ENCODE measurements at places on chromosomes 5 and 9. TPM values are rescaled to one million over a fixed set of nuclear protein-coding genes. Genes with fewer than 3 reads are reported as not detected.

The IFNB1 gene
- not detected for total RNA-seq

The GRXCR2 gene
- total RNA-seq, result 1.1 TPM

The THBS4 gene
- 51.4 TPM for total RNA-seq

The DMRT3 gene
- not detected for total RNA-seq

The PCDHB12 gene
- 0.69 TPM for total RNA-seq

The PCDHA6 gene
- not detected for total RNA-seq

The RAB14 gene
- total RNA-seq, result 51.3 TPM

The ADAMTS2 gene
- 4.6 TPM for total RNA-seq

The SHB gene
- total RNA-seq, result 19.4 TPM

The CARD6 gene
- 6.1 TPM for total RNA-seq

The DIRAS2 gene
- 0.30 TPM for total RNA-seq

The BTNL3 gene
- not detected for total RNA-seq

The GFPT2 gene
- 8.4 TPM for total RNA-seq

The IPPK gene
- 7.3 TPM for total RNA-seq

GRCh38 chr5:180898621-180899246 lies at the start of gene BTNL8:
TSS of gene BTNL8 (plus strand) at chr5:180899159. CDS start at chr5:180899311, 152 bp downstream.
- no peaks in the 10 kb centered on the region for H3K4me1 ChIP-seq
- H3K36me3 ChIP-seq, result no peaks in the 10 kb centered on the region
- DNase-seq, result no peak
- no peaks in the 10 kb centered on the region for H3K27me3 ChIP-seq

- H3K27me3 ChIP-seq, result peaks cover 74% of the 10 kb centered on the region
- H3K4me1 ChIP-seq, result peaks cover 21% of the 10 kb centered on the region
- no peak overlapping the region for H3K4me3 ChIP-seq
- DNase-seq, result no peak
Measured at GRCh38 chr9:135077497-135078200, 9.8 kb upstream of the OLFM1 start.

DNA sequence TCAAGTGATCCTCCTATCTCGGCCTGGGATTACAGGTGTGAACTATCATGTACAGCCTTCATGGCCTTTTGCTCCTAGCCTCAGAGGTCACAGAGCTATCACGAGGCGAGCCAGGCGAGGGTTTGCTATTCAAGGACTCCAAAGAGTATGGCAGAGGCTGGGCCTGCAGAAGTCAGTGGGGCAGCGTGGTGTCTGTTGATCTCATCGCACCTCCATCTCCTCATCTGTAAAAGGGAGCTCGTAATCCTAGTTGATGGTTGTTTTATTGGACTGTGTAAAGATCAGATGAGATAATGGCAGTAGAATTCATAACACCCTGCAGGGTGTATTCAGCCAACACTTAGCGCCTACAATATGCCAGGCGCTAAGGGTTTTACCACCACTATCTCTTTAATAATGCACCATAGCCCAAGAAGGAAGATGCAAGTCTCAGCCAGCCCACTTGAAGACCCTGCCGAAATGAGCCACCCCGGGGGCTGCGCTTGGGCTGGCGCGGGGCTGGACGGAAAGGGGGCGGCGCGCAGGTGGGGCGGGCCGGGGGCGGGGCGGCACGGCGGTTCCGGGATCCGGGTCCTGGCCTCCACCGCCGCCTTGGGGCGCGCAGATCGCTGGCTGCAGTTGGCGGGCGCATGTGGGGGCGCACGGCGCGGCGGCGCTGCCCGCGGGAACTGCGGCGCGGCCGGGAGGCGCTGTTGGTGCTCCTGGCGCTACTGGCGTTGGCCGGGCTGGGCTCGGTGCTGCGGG lies at the start of gene GALNT12:
GALNT12 (plus strand) TSS at position 601 of the 744 bp plus-strand sequence; CDS start at position 630, 29 bp downstream.
- peaks cover 73% of the 10 kb centered on the region for H3K27me3 ChIP-seq
- no peak for DNase-seq
- no peaks in the 10 kb centered on the region for H3K36me3 ChIP-seq
- H3K27ac ChIP-seq, result no peak within 1 kb of the TSS
- peak within 1 kb of the TSS; percentile 66 for H3K4me3 ChIP-seq
- H3K4me1 ChIP-seq, result peaks cover 10% of the 10 kb centered on the region

GRCh38 chr5:36528588-36528987 lies 77.8 kb upstream of the SLC1A3 start:
- no peak overlapping the region for H3K4me3 ChIP-seq
- H3K27me3 ChIP-seq, result no peaks in the 10 kb centered on the region
- H3K4me1 ChIP-seq, result peaks cover 13% of the 10 kb centered on the region

DNA sequence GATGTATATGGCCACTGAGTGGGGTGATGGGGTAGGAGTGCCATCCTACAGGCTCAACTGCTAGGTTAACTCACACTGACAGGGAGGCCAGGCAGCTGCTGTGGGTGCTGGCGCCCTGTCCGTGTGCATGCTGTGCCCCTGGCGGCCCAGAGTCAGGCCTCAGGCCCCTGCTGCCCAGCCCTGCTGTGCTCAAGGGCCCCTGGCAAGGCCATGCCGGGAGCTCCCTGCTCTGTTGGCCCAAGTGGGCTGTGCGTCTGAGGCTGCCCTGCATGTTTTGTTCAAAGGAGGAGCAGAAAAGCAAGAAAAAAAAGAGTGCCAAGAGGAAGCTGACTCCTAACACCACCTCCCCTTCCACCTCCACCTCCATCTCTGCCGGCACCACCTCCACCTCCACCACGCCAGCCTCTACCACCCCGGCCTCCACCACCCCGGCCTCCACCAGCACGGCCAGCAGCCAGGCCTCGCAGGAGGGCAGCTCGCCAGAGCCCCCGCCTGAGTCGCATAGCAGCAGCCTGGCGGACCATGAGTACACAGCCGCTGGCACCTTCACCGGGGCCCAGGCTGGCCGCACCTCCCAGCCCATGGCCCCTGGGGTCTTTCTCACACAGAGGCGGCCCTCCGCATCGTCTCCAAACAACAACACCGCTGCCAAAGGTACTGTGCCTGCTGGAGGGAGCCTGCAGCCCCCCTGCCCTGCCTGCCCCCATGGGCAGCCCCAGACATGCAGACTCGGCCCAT lies 100.1 kb downstream of the PHF2 start:
- no peak overlapping the region for H3K27ac ChIP-seq
- peak; percentile 7 for DNase-seq
- no peak overlapping the region for H3K4me3 ChIP-seq
- H3K4me1 ChIP-seq, result peaks cover 9% of the 10 kb centered on the region

- H3K27ac ChIP-seq, result no peak overlapping the region
- H3K36me3 ChIP-seq, result no peaks in the 10 kb centered on the region
- no peaks in the 10 kb centered on the region for H3K4me1 ChIP-seq
- no peak overlapping the region for H3K4me3 ChIP-seq
Measured at GRCh38 chr9:84834426-84834825, 164.9 kb downstream of the NTRK2 start.

- peaks cover 52% of the 10 kb centered on the region for H3K4me1 ChIP-seq
- DNase-seq, result no peak
- no peak overlapping the region for H3K4me3 ChIP-seq
- H3K27ac ChIP-seq, result no peak overlapping the region
- no peaks in the 10 kb centered on the region for H3K27me3 ChIP-seq
Measured at GRCh38 chr9:89679016-89679415, 74.2 kb downstream of the GADD45G start.

- DNase-seq, result no peak
- peaks cover 19% of the 10 kb centered on the region for H3K4me1 ChIP-seq
- no peak overlapping the region for H3K27ac ChIP-seq
- H3K4me3 ChIP-seq, result no peak overlapping the region
Measured at GRCh38 chr9:105328872-105329718, 84.6 kb downstream of the SLC44A1 start.

DNA sequence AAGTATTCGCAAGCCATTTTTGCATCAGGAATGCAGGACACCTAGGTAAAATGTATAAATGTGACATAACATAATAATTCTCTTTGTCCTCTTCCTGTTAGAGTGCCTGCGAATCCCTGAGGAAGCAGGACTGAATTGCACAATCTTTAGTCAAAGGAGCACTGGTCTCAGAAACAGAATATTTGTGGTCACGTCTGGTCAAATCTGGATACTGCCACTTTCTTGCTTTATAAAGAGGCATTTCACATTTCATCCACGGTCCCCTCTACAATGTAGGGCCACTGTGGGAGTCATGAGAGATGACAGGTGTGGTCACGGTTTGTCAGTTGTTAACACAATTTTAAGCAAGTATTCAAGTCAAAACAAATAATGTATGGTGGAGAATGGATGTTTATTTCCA lies 564.0 kb downstream of the IRX1 start:
- no peak overlapping the region for H3K4me3 ChIP-seq
- H3K27ac ChIP-seq, result no peak overlapping the region
- no peaks in the 10 kb centered on the region for H3K36me3 ChIP-seq
- H3K27me3 ChIP-seq, result no peaks in the 10 kb centered on the region

DNA sequence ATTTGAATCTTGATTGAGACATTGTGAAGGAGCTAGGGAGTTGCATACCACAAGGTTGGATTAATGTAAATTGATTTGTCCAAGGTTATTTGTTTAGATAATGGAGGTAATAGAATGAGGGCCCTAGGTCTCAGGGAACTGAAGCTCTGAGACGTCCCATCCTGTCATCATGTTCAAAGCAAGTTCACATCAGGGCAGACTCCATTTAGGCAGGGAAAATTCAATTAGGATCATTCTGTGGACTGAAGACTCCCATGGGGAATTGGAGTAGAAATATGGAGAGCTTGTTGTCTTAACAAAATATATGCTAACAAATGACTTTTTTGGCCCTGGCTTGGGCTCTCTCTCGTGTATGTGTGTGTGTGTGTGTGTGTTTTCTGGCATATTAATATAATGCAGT lies 722.0 kb upstream of the ADAMTS16 start:
- no peak for DNase-seq
- peaks cover 5% of the 10 kb centered on the region for H3K27me3 ChIP-seq
- H3K4me3 ChIP-seq, result no peak overlapping the region
- H3K4me1 ChIP-seq, result no peaks in the 10 kb centered on the region
- no peaks in the 10 kb centered on the region for H3K36me3 ChIP-seq

DNA sequence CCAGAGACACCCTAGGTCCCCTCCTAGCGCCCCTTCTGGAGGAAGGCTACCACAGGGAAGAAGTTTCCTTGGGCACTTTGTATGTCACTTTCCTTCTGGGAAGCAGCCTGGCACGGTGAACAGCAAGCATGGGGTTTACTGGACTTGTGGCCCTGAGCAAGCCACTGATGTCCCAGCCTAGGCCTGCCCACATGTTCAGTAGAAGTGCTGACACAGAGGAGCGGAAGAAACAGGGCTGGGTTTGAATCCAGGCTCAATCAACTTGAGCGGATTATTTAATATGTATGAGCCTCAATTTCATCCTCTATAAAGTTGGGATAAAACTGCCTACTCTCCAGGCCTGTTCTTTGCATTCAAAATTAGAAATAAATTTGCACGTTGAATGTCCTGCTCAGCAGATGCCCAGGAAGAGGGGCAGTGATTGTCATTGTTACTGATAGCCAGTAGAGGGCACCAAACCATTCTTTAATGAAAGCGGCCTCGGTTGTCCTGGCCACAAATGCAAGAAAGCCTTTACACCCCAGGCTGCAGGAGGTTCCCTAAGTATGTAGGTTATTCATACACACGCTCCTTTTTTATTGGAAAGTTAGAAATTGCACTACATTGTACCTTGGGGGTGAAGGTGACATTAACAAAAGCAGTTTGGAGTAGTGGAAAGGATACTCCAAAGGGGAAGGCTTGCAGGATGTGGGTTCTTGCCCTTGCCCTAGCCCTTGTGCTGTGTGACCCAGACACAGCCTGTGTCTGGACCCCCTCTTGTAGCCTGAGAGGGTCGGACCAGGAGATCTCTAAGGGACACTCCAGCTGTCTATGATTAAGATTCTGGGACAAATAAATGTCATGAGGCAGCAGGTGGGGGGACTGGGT lies 13.4 kb upstream of the XPA start:
- no peak overlapping the region for H3K4me3 ChIP-seq
- peaks cover 4% of the 10 kb centered on the region for H3K4me1 ChIP-seq
- peaks cover 26% of the 10 kb centered on the region for H3K27me3 ChIP-seq

DNA sequence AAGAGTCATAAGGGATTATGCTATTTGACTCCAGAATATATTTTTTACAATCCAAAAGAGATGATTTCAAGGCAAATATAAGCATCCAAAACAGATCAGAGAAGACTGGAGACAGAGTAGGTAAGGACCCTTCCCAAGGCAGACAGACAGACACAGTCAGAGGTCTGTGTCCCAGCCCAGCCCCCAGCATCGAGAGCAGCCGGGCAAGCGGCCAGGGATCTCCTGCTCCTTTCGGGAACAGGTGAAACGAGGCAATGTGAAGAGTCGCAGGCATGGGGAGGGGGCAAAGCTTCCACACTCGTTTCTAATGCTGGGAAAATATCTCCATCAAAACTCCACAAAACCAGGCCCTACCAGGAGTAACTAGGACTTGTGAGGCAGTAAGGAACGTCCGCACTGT lies 5.8 kb downstream of the PAEP start:
- no peaks in the 10 kb centered on the region for H3K4me1 ChIP-seq
- DNase-seq, result no peak
- H3K27me3 ChIP-seq, result peaks cover 54% of the 10 kb centered on the region
- no peak overlapping the region for H3K4me3 ChIP-seq
- H3K27ac ChIP-seq, result no peak overlapping the region

DNA sequence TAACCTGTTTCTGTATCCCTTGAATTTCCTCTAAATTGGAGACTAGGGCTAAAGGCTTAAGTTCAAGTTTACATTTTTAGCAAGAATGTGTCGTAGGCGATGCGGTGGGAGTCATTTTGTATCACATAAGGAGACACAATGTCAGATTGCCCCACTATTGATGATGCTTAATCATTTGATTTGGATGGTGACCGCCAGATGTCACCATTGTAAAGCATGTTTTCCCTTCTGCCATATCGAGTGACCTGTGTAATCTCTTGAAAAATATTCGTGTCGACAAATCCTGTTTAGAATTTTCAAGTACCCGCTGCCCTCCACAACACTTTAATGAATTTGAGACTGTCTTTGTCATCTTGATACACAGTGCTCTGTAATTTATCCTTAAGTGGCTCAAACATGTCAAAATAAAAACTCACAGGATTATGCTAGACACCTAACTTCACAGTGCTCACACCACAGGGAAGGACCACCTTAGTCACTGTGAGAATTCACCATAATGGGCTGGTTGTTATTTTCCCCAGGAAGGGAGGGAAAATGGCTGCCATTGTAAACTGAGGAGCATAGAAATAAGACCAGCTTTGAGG lies 34.5 kb upstream of the SLC46A2 start:
- no peaks in the 10 kb centered on the region for H3K4me1 ChIP-seq
- H3K27ac ChIP-seq, result no peak overlapping the region
- H3K36me3 ChIP-seq, result no peaks in the 10 kb centered on the region
- no peak for DNase-seq

DNA sequence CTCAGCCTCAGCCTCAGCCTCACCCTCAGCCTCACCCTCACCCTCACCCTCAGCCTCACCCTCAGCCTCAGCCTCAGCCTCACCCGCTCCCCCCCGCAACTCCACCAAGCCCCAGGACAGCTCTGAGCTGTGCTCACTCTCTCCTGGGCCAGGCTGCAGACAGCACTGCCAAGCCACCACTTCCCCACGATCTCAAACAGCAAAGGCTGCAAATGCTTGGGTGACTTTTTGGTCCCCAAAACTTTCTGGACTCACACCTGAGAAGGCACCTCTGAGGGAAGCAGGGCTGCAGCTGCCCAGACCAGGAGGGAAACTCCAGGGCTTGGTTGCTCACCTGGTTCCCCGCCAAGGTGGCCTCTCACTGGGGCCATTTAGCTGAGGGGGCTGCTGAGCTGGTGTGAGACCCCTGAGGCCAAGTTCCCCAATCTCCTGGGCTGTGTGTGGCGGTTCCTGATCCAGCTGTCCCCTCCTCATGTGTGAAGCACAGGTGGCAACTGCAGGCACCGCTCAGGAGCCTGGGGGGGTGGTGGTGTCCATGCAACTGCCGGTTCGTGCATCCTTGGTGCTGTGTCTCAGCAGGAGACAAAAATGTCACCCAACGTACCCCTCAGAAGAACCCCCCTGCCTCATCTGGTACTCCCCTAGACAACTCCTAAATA lies 17.8 kb downstream of the MRPL36 start:
- no peaks in the 10 kb centered on the region for H3K36me3 ChIP-seq
- no peak overlapping the region for H3K27ac ChIP-seq
- H3K4me1 ChIP-seq, result peaks cover 8% of the 10 kb centered on the region
- no peak for DNase-seq
- H3K27me3 ChIP-seq, result peaks cover 15% of the 10 kb centered on the region
- no peak overlapping the region for H3K4me3 ChIP-seq

Measured in left ventricle myocardium inferior (tissue), 1 donor.